GDM1 (cell line): ENCODE measurements at places on chromosomes 2 and 18.
A peak's percentile ranks its signal among the peaks of the same experiment; 100 is the strongest.

- DNase-seq = no peak
Observed at GRCh38 chr2:237726401-237726830, 72.2 kb upstream of the RBM44 start.

DNA sequence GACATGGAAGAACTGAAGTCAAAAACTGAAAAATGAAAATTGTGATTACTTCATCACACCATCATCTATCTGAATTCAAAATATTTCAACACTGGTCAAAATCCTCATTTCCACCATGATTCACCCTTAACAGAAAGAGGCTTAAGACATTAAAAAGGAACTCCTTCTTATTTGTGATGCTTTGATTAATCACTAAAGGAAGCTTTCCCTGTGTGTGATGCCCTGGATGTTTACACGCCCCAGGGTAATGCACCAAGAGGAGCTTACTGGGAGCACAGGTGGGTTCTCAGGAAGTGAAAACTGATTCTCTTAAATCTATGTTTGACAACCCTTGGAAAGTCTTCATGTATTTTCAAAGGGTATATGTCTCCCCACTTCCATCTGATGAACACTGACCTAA lies 11.5 kb downstream of the GRB14 start:
- DNase-seq = no peak

GRCh38 chr2:70745276-70745825 lies 22.6 kb downstream of the ADD2 start:
- no peak for DNase-seq

DNA sequence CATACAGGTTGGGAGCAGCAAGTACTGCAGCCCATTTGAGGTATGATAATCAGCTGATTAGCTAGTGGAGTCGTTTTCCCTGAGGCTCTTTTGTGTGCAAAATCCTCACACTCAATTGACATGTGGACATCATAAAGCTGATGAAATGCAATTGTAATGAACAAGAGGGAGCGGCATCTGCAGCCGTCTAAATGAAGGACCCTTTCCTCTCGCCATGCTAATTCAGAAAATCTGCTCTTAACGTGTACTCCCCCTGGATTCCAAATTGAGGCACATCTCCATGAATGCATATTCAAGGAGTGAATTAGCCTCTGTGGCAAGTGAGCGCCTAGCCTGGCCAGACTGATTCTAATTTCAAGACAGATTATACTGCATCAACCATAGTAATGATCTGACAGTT lies 260.9 kb upstream of the ATP5MC3 start:
- no peak for DNase-seq

- no peak for DNase-seq
Observed at GRCh38 chr2:44267796-44268648, 7.3 kb upstream of the SLC3A1 start.

GRCh38 chr18:35158728-35159450 lies 81.9 kb upstream of the ZNF397 start:
- DNase-seq = peak; percentile 47

DNA sequence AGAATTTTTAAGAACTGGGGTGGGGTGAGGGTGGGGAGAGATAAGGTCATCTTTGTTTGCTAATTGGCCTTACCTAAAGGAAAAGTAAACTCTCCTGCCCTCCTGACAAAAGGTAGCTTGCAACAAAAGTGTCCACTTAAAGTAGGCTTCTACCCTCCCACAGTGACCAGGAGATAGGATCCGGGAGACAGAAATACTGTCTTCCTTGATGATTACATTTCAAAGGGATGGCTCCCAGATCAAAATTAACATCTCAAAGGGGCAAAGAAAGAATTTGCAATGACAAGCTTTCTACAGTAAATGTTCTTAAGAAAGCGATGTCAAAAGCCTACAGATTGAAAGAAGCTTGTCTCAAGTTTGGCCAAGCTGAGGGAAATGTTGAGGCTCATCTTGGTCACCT lies 775.3 kb downstream of the CPS1 start:
- no peak for DNase-seq

DNA sequence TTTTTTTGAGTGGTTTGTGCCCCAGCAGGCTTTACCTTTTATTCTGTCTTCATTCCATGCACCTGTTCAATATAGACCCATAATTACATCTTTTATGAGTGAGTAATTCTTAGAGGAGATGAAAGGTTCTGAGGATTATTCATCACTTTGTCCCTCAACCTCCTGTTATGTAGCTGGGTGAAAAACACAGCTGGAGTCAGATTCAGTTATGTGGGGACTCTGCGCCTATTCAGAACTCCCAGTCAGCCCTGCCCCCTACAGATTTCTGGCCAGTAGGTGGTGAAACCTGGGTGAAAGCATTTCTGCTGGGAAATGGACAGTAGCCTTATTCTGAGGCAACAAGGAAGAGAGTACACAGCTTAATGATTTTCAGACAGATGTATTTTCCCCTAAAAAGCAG lies 107.8 kb downstream of the MGAT5 start:
- no peak for DNase-seq

- no peak for DNase-seq
Observed at GRCh38 chr2:119175517-119175916, 17.0 kb upstream of the C1QL2 start.

GRCh38 chr2:20635675-20636584 lies 15.0 kb downstream of the HS1BP3 start:
- no peak for DNase-seq

DNA sequence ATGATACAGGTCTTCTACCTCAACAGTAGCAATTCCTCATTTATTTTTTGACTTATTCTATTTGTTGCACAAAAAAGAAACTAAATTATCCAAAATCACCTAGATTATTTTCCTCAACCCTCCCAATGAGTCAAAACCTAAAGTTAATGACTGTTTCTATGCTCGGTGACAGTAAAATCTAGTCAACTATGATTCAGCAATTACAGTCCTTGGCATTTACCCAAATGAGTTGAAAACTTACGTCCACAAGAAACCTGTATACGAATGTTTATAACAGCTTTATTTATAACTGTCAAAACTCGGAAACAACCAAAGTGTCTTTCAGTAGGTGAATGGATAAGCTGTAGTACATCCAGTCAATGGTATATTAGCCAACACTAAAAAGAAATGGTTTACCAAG lies 439.3 kb downstream of the CBLN2 start:
- DNase-seq = no peak

GRCh38 chr2:33891616-33892015 lies 292.5 kb upstream of the FAM98A start:
- DNase-seq = no peak

DNA sequence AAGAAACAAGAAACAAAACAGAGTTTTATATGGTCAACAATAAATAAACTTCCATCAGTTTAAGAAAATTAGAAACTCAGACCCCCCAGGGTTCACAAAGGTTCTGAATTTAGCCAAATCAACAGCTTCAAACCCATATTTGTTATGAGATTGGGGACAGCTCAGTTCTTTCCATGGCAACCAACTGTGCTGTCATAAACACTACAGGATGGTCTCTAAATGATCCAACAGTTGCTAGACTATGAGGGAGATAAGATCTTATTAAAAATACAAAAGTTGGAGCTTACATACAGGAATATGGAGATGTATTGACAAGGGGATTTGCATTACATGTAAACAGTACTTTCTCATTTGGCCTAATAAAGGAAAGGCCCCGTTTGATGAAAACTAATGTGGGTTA lies 154.6 kb upstream of the CTAGE1 start:
- DNase-seq = no peak

- DNase-seq = no peak
Observed at GRCh38 chr18:2424420-2424819, 146.9 kb downstream of the METTL4 start.

- DNase-seq = no peak
Observed at GRCh38 chr2:185374878-185375277, 363.7 kb upstream of the FSIP2 start.

DNA sequence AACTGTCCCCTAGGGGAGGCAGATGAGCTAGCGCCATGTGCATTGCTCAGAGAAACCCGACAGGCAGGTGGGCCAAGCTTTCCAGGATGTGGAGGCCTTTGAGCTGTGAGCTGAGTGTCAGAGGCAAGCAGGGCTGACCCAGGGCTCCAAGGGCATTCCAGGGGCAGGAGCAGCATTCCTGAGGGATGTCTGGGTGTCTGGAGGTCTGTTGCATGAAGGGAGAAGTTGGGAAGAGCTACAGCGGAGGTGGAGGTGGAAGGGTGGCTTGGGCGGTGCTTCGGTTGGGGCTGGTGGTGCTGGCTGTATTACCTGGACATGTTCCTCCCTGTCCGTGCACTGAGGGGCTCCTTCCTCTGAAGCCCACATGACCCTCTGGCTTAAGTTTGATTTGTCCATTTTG lies 102.8 kb downstream of the RNF144A start:
- DNase-seq = no peak

GRCh38 chr18:34933909-34934661 lies 107.1 kb upstream of the MAPRE2 start:
- DNase-seq = no peak

- DNase-seq = no peak
Observed at GRCh38 chr2:237556773-237557632, 9.4 kb upstream of the PRLH start.

- no peak for DNase-seq
Observed at GRCh38 chr2:127158614-127159290, 51.8 kb upstream of the BIN1 start.

- no peak for DNase-seq
Observed at GRCh38 chr2:105643405-105644173, 101.1 kb upstream of the NCK2 start.

- DNase-seq = no peak
Observed at GRCh38 chr2:67579216-67579615, 182.1 kb downstream of the ETAA1 start.

DNA sequence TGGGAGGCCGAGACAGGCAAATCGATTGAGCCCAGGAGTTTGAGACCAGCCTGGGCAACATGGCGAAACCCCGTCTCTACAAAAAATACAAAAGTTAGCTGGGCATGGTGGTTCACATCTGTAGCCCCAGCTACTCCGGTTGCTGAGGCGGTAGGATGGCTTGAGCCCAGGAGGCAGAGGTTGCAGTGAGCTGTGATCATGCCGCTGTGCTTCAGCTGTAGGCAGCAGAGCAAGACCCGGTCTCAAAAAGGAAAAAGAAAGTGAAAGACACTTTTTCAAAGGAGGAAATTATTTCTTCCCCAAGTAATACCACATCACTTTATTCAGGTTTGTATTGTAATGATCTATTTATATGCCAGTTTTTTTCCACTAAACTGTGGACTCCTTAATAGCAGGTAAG lies 35.7 kb upstream of the TAF4B start:
- peak; percentile 8 for DNase-seq

GRCh38 chr2:222671259-222672067 lies at the start of gene MOGAT1:
MOGAT1 (plus strand) TSS chr2:222671658; CDS start chr2:222671786, 128 bp downstream.
- DNase-seq = no peak

DNA sequence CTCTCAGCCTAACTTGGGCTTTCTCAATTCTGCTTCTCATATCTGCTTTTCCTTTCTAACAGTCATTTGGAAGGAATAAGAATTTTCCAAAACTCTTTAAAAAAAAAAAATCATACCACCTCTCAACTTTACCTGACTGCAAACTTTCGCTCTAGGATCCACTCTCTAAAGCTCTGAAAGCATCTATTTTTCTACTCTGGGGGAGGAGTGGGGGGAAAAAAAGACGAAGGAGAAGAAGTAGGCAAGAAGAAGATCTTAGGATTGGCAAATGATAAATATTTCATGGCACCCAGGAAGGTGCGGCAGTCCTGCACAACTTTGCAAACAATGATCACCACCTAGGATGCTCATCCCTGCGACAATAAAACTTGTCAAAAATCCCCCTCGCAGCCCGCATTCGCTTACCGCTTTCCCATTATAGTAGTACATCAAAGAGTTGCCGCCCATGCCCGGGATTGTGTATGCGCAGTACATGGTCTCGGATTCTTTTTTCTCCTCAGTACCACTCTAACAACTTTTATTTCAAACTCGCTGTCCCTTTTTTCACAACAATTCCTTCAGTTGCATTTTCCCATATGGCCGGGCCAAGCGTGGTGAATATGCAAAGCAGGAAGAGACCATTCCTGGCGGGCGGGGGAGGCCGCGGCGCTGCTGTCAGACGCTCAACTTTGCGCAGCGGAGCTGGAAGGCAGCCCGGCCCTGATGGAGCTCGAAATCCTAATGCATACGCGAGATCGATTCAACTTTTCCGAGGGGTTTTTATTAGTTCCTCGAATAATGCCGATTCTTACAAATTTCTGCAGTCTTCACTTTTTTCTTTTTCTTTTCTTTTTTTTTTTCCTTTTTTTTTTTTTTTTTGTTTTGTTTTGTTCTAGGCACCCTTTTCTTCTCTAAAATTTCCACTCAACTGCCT lies 266.5 kb downstream of the TCF4 start:
- DNase-seq = no peak

- no peak for DNase-seq
Observed at GRCh38 chr2:60351802-60352201, 201.7 kb downstream of the BCL11A start.

DNA sequence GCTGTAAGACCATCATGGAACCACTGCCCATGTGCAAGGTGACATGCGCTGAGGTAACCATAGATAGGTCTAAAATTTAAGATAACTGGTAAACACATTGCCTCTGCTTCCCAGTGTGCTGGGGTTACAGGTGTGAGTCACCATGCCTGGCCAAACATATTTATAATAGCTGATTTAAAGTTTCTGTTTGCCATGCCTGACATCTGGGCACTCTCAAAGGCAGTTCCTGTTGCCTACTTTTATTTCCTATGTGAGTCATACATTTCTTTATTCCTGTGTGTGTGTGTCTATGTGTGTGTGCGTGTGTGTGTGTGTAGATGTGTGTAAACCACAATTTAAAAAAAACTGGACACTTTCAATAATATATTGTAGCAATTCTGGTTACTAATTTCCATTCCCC lies 415.2 kb upstream of the NETO1 start:
- no peak for DNase-seq

DNA sequence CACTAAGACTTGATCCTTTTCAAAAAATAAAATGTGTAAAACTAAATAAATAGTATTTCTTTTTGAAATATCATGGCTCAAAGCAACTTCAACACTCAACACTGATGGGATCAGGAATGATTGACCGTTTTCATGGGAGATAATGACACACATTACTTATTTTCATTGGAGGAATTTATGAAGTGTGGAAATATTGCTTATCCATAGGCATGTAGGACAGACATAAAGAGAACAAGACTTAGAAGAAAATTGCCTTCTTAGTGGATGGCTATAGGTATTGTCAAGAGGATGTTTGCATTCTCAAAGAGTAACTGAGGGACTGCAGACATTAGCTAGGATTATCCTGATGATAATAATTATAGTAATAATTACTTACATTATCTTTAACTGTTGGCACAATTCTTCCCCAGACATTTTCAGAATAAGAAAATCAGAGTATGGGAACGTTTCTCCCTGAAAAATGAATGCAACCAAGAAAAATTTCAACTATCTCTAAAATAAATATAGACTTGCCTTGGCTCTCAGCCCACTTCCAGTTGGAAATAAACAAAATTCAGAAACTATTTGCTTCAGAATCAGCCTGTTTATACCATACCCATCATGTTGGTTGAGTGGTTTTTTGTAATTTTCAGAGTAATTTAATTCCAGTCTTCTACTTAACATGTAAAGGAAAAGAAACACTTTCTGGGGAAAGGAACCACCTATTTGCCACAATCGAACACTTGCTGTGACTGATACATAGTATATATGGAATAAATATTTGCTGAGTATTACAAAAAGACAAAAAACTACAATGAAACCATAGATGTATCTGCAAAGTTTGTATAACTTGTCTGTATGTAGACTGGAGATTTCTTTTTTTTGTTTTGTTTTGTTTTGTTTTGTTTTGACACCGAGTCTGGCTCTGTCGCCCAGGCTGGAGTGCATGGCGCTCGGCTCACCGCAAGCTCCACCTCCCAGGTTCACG lies 165.7 kb downstream of the TMX3 start:
- no peak for DNase-seq

- no peak for DNase-seq
Observed at GRCh38 chr2:12858786-12859185, 142.1 kb downstream of the TRIB2 start.
